ENCODE measurements at places on chromosomes 3 and 15. TPM values are rescaled to one million over a fixed set of nuclear protein-coding genes. Genes with fewer than 3 reads are reported as not detected.

CCR3 gene
- total RNA-seq: 36.7 TPM

SOX2 gene
- total RNA-seq: not detected

CACNA1D gene
- total RNA-seq: not detected

DNA sequence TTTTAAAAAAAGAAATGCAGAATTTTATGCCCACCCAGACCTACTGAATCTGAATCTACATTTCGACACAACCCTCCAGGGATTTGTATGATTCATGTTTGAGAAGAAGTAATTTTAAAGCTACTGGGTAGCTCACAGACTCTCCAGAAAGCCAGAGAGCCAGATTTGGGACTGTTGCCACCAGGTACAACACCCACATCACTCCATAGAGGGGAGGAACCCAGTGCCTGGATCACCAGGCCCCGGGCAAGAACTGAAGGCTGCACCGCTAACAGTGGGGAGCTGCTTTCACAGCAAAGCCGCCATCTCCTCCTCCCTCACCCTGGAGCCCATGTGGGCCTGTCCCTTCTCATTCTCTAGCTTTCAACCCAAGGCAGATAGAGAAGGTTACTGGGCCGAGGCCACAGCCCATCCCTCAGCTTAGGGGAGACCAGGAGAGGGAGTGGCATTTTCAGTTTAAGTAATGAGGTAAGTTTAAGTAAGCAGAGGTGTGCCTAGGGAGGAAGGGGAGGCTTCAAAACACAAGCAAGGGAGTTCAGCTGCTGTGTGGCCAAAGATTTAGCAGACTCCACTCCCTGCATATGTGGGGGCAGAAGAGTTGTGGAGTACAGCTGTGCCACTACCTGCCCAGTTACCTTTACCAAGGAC is 109.8 kb downstream of the IL12A start:
- no peaks in the 10 kb centered on the region for H3K36me3 ChIP-seq
- no peaks in the 10 kb centered on the region for H3K4me1 ChIP-seq
- H3K27ac ChIP-seq: no peak overlapping the region
- no peak for DNase-seq

DNA sequence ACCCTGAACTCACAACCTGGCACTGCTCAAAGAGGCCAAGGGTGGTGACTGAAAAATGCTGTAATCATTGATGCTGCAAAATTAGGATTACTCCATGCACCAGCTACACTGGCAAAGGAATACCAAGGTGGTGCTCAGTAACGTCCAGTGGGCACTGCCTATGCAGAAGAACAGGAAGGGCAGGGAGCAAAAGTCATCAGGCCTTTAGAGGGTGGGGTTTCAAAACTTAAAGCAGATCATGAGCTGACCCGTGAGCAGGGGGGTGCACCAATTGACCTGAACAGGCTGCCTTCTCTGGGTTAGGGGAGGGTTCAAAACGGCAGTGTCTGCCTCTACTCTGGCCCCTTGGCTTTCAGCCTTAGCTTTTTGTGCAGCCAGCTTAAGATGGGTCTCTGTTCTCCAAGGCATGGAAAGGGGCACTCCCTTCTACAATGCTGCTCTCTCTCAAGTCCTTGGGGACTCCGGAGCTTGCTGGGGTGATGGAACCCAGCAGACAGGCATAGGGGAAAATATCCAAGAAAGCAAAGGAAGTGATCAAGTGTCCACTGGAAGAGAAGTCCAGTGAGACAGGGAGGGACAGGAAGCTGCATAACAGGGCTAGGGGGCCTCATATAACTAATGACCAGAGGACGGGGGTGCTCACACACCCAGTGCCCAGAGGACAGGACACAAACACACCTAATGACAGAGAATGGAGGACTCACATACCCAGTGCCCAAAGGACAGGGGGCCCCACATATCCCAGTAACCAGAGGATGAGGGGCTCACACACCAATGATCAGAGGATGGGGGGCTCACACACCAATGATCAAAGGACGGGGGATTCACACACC is 11.4 kb downstream of the RAB6B start:
- H3K27me3 ChIP-seq: no peaks in the 10 kb centered on the region
- no peak overlapping the region for H3K4me3 ChIP-seq
- H3K27ac ChIP-seq: no peak overlapping the region

- no peaks in the 10 kb centered on the region for H3K4me1 ChIP-seq
- no peak overlapping the region for H3K27ac ChIP-seq
- H3K36me3 ChIP-seq: no peaks in the 10 kb centered on the region
Measured at GRCh38 chr3:151312972-151313371, 3.6 kb downstream of the GPR87 start.

LRRK1 gene
- 5.5 TPM for total RNA-seq

DNA sequence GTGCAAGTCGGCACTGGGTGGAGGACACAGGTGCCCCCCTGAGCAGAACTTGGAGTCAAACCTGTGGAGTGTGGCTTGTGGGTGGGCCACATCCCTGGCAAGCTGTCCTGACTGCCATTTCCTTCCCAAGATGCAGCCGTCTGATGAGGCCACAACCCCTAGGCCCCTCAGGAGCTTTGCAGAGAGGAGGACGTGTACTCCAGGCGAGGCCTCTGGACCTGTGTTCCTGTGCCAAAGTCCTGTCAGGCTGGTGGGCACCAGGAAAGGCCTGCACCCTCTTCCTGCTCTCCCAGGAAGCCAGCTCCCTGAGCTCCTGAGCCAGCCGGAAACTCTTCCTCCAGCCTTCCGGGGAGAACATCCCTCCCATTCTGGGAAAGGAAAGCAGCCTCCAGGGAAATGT is 48.5 kb downstream of the CMTM6 start:
- peaks cover 38% of the 10 kb centered on the region for H3K4me1 ChIP-seq
- H3K27me3 ChIP-seq: no peaks in the 10 kb centered on the region
- DNase-seq: no peak
- H3K4me3 ChIP-seq: no peak overlapping the region
- H3K27ac ChIP-seq: no peak overlapping the region

DNA sequence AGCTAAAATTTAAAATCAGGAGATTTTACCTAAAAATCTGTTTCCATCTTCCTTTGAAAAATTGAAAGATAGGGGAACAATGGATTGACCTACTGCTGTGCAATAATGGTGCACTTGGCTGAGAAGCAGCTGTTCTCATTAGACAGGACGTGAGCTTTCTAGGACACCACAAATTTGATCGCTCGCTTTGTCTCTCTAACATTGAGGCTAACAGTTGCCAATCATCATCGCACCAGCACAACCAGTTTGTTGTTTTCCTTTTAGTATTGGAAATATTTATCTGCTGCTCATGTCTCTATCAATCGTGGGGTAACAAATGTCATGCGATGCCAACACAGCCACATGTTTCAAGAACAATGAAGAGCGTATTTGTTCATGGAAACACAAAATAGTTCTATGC is 228.8 kb upstream of the P2RY1 start:
- DNase-seq: no peak
- H3K4me1 ChIP-seq: no peaks in the 10 kb centered on the region
- H3K27ac ChIP-seq: no peak overlapping the region

GRCh38 chr15:94107652-94108051 is 123.7 kb upstream of the MCTP2 start:
- no peak for DNase-seq
- no peaks in the 10 kb centered on the region for H3K4me1 ChIP-seq
- H3K27ac ChIP-seq: no peak overlapping the region
- H3K27me3 ChIP-seq: no peaks in the 10 kb centered on the region
- H3K36me3 ChIP-seq: no peaks in the 10 kb centered on the region

GNL3 gene
- total RNA-seq: 70.9 TPM

RTP1 gene
- not detected for total RNA-seq

- no peak overlapping the region for H3K27ac ChIP-seq
- no peak for DNase-seq
- no peak overlapping the region for H3K4me3 ChIP-seq
Measured at GRCh38 chr3:4225005-4225471, 78.1 kb upstream of the SETMAR start.

DNA sequence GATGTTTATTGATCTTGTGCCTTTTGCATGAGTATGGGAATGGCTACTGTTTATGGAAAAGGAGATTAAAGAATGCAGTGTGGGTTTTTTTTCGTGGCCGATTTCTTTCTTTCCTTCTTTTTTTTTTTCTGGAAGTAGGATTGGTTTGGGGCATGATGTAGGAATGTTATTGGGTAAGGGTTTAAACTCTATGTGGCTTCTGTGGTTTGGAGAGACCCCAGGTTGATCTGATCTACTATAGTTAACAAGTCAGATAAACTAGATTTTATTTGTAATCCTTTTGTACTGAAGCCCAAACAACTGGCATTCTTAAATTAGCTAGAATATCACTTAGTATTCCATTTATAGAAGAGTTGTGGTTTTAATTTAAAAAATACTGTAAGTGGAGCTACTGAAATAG is 304.8 kb downstream of the LPP start:
- no peak for DNase-seq

GRCh38 chr3:150268426-150269391 is 139.4 kb upstream of the TSC22D2 start:
- no peak for DNase-seq
- H3K27ac ChIP-seq: no peak overlapping the region
- peaks cover 3% of the 10 kb centered on the region for H3K27me3 ChIP-seq
- no peaks in the 10 kb centered on the region for H3K4me1 ChIP-seq

SNTN gene
- not detected for total RNA-seq

GRCh38 chr3:25476639-25477038 is 48.6 kb downstream of the RARB start:
- no peaks in the 10 kb centered on the region for H3K27me3 ChIP-seq

GRCh38 chr3:4588466-4588865 is 95.3 kb downstream of the ITPR1 start:
- no peak overlapping the region for H3K27ac ChIP-seq
- H3K36me3 ChIP-seq: no peaks in the 10 kb centered on the region
- peaks cover 31% of the 10 kb centered on the region for H3K4me1 ChIP-seq
- H3K4me3 ChIP-seq: no peak overlapping the region

DNA sequence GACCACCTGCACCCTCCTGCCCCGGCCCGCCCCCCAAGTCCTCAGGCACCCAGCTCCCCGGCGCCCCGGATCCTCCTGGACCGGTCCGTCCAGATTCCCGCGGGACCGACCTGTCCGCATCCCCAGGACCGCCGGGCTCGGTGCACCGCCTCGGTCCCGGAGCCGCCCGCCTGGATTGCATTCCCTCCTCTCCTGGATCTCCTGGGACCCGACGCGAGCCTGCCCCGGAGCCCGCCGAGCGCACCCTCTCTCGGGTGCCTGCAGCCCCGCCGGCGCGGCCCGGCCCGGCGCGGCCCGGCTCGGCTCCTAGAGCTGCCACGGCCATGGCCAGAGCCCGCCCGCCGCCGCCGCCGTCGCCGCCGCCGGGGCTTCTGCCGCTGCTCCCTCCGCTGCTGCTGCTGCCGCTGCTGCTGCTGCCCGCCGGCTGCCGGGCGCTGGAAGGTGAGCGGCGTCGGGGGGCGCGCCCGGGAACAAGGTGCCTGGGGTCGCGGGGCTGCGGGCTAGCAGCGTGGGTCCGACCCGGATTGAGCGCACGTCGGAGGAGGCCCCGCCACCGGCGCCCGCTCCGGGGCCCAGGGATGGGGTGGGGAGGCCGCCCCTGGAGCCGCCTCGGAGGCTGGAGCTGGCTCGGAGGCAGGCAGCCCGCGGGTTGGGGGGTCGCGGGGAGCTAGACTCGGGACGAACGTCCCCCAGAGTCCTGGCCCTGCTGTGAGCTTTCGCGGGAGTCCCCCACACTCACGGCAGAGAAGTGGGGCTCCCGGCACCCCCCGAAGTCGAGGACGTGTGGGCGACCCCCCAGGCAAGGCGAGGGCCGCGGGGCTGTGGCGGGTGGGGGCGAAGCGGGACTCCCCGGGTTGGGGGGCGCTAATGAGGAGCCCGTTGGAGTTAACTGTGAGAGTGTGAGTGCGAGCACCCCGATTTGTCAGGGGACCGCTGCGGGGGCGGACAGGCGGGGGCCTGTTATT is 610 bp downstream of the EPHB3 start:
- DNase-seq: peak; percentile 27
- peaks cover 17% of the 10 kb centered on the region for H3K4me1 ChIP-seq
- H3K4me3 ChIP-seq: peak overlapping the region; percentile 35
- peaks cover 35% of the 10 kb centered on the region for H3K27me3 ChIP-seq

DNA sequence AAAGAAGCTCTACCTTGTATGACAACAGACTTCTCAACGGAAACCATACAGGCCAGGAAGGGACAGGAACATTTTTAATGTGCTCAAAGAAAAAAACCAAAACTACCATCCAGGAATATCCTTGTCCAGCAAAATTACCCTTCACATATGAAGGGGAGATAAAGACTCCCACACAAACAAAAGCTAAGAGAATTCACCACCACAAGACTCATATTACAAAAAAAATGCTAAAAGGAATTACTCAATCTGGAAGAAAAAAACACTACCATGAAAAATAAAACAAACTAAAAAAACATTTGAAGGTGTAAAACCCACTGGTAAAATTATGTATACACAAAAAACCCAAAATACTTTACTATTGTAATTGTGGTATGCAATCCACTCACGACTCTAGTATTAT is 57.2 kb downstream of the DLG1 start:
- H3K27me3 ChIP-seq: no peaks in the 10 kb centered on the region
- H3K27ac ChIP-seq: no peak overlapping the region
- H3K4me1 ChIP-seq: no peaks in the 10 kb centered on the region
- H3K4me3 ChIP-seq: no peak overlapping the region
- H3K36me3 ChIP-seq: no peaks in the 10 kb centered on the region

DNA sequence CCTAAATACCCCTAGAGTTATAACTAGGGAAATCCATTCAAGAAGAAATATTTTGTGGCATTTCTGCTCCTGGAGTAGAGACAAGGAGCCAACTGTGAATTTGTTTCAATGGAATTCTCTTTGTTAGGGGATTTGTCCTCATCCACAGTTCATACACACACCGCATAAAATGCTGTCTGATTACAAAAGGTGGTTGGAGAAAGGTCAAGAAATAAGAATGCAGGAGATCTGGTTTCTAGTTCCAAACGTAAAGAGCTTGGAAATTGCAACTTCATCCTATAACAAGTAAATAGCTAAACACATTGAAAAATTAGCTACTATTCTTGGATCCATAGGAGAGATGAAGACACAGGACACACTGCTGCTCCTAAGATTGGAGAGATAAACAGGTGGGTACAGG is 66.3 kb upstream of the NEDD4 start:
- H3K4me3 ChIP-seq: no peak overlapping the region
- no peak overlapping the region for H3K27ac ChIP-seq
- DNase-seq: no peak
- H3K4me1 ChIP-seq: no peaks in the 10 kb centered on the region
- no peaks in the 10 kb centered on the region for H3K36me3 ChIP-seq
- H3K27me3 ChIP-seq: no peaks in the 10 kb centered on the region

DNA sequence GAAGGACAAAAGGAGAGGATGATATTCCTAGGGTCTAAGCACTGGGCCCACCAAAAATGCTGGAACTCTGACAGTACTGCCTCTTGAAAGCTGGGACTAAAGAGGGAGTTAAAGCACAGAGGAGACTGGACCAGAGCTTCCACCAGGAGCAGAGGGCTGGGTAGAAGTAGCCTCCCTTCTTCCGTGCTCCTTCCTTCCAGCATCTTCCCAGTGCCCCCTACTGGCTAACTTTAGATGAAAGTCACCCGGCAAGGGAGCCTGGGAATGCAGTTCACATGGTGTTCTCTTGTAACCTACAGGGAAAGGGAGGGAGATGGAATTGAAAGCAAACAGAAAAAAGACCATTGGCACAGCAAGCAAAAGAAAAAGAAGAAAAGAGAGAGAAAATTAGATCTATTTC is 106.1 kb upstream of the COL8A1 start:
- DNase-seq: no peak
- no peaks in the 10 kb centered on the region for H3K4me1 ChIP-seq
- no peak overlapping the region for H3K27ac ChIP-seq
- no peak overlapping the region for H3K4me3 ChIP-seq

MORC1 gene
- total RNA-seq: 0.12 TPM

GRCh38 chr15:66196602-66197001 is 56.9 kb downstream of the MEGF11 start:
- no peaks in the 10 kb centered on the region for H3K4me1 ChIP-seq
- no peak overlapping the region for H3K4me3 ChIP-seq
- no peak overlapping the region for H3K27ac ChIP-seq
- H3K27me3 ChIP-seq: no peaks in the 10 kb centered on the region
- H3K36me3 ChIP-seq: no peaks in the 10 kb centered on the region

ABI3BP gene
- total RNA-seq: not detected

WNT5A gene
- total RNA-seq: not detected

ABTB1 gene
- total RNA-seq: 107 TPM

Data from natural killer cell (primary cell).